ENCODE measurements at places on chromosomes 2 and 18. TPM values are rescaled to one million over a fixed set of nuclear protein-coding genes. Genes with fewer than 3 reads are reported as not detected.

DNA sequence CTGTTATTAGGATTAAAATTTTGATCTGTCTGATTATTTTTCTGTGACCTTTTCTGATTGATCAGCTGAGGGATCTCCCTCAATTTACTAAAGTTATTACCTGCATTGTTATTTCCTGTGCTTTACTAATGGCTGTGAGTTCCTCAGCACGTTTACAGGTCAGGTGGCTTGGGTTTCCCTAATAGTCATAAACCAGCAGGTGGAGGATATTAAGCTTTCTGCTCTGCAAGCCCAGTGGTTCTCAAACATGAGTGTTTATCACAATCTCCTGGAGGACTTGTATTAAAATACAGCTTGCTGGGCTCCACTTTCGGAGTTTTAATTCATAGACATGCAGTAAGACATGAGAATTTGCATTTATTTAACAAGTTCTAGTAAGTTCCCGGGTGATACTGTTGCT lies 22.4 kb upstream of the UGP2 start:
- DNase-seq = no peak

GRCh38 chr2:129006135-129006886 lies 687.6 kb upstream of the HS6ST1 start:
- no peak for DNase-seq

- DNase-seq = no peak
These were observed 138.9 kb upstream of the SETBP1 start for GRCh38 chr18:44541781-44542180.

GRCh38 chr18:49934457-49934856 lies 121.1 kb upstream of the ACAA2 start:
- no peak for DNase-seq

GRCh38 chr2:11023326-11024258 lies 111.9 kb downstream of the KCNF1 start:
- DNase-seq = no peak

- peak; percentile 100 for DNase-seq
These were observed 656 bp downstream of the ADI1 start for GRCh38 chr2:3518496-3519254.

DNA sequence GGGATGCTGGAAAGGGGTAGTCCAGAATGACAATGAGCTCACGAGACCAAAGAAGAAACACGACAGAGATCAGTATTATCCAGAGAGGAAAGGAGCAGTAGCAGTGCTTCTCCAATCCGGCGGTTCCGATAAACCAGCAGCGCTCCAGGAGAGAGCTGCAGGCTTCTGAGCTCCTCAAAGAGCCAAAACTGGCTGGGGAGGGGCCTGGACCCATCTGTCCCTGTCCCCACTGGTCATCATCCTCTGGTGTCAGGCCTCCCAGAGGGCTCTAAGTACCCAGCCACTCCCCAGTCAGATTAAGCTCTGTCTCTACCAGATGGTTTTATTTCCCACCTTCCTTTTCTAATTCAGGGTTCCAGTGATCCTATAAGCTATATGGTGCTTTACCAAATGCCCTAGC lies 23.2 kb downstream of the DNAJC27 start:
- DNase-seq = no peak

GRCh38 chr2:37636381-37637066 lies 34.9 kb downstream of the CDC42EP3 start:
- DNase-seq = no peak

DNA sequence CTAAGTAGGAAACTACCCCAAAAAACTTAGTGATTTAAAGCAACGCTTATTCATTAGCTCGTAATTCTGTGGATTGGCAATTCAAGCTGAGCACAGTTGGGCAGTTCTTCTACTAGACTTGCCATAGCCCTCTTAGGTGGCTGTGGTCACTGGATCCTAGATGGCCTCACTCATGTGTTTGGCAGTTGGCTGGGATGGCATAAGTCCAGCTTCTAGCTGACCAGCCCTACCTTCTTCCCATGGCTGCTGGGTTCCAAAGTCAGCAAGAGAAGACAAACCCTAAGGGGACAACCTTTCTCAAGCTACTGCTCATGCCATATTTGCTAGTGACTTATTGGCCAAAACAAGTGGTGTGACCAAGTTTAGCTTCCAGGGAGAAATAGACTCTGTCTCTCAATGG lies 95.3 kb downstream of the COPS8 start:
- DNase-seq = no peak

Gene CCDC148
- 0.43 TPM for total RNA-seq

Gene LIMS4
- total RNA-seq = 8.2 TPM

Gene HOXD12
- total RNA-seq = not detected

Gene CTAGE1
- not detected for total RNA-seq

Gene RAX
- not detected for total RNA-seq

Gene VAMP8
- 54.9 TPM for total RNA-seq
